ENCODE measurements at places on chromosomes 5 and 9.

- no peak for DNase-seq
These were observed 17.6 kb upstream of the VCAN start for GRCh38 chr5:83453937-83454336.

DNA sequence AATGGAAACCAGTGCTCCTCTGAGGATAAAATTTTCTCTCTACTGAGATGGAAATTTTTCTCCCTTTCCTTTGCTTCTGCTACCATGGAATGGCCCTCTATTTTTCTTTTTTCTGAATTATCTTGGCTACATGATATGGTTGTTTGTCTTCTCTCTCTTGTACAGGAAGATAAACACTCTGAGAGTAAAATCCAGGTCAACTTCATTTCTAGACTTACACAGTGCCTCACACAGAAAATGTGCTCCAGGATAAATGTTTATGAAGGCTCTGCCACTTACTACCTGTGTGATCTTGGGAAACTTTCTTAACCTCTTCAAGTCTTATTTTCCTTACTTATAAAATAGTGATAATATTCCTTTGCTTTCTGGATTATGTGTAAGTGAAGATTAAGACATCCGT is 153.9 kb downstream of the PRELID2 start:
- DNase-seq, result no peak

DNA sequence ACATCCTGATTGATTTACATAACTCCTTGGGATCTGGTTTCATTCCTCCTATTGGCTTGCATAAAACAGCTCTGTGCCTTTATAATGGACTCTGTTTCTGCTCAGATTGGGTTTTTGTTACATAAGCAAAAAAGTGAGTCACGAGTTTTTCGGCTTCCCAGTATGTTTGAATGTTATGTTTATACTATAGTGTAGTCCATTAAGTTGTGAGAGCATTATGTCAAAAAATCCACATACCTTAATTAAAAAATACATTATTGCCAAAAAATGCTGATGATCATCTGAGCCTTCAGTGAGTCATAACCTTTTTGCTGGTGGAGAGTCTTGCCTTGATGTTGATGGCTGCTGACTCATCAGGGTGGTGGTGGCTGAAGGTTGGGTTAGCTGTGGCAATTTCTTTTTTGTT is 144.6 kb downstream of the CCDC171 start:
- DNase-seq, result no peak

DNA sequence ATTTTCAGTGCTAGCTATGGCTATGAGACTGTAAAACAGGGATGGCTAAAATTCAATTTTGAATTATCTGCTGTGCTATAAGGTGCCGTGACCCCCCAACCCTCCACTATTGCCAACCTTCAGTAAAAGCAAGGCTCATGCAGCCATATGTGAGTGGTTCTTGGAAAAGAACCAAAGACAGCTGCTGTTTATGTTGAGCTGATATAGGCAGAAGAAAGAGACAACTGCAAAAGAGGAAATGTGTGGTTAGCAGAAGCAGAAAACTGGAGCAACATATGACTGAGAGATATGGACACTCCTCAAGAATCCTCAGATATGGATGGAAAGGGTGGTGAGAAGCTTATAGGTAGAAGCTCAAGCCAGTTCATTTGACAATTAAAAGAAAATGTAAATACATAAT is 200.3 kb downstream of the TLE1 start:
- no peak for DNase-seq

- DNase-seq, result no peak
These were observed 2384.8 kb upstream of the ACO1 start for GRCh38 chr9:29999645-30000044.

- peak; percentile 47 for DNase-seq
These were observed 84.7 kb downstream of the PTTG1 start for GRCh38 chr5:160506006-160507004.

DNA sequence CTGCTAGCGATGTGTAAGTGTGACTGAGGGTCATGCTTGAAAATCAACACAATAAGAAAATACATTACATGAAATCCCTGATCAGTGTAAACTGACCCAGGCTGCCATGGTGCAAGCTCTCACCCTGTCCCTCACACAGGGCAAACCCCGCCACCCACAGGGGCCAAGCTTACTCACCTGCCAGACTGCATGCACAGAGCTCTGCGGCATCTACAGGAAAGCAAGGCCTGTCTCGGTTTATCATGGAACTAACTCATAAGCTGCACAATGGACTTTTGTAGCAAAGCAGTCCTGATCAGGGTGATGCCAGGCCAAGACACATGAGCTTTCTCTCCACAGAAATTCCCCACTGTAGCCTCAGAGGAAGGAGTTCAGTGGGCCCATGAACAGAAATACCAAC is 9.7 kb downstream of the IPPK start:
- no peak for DNase-seq

DNA sequence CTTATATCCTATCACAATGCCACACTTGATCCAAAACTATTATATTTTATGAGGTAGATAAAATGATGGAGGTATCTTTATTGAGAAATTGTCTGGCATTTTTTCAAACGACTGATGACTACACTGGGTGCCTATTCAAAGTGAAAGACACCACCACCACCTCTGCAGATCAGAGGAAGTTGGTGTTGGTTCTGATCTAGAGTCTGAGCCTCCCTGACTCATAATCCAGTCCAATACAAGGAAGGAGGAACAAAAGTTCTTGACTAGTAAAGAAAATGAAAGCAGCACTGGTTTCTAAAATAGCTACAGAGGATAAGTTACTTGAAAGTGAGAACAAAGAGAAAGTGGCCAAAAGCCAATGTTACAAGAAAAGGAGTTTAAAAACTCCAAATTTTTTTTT is 139.9 kb downstream of the RFX3 start:
- DNase-seq, result peak; percentile 17

DNA sequence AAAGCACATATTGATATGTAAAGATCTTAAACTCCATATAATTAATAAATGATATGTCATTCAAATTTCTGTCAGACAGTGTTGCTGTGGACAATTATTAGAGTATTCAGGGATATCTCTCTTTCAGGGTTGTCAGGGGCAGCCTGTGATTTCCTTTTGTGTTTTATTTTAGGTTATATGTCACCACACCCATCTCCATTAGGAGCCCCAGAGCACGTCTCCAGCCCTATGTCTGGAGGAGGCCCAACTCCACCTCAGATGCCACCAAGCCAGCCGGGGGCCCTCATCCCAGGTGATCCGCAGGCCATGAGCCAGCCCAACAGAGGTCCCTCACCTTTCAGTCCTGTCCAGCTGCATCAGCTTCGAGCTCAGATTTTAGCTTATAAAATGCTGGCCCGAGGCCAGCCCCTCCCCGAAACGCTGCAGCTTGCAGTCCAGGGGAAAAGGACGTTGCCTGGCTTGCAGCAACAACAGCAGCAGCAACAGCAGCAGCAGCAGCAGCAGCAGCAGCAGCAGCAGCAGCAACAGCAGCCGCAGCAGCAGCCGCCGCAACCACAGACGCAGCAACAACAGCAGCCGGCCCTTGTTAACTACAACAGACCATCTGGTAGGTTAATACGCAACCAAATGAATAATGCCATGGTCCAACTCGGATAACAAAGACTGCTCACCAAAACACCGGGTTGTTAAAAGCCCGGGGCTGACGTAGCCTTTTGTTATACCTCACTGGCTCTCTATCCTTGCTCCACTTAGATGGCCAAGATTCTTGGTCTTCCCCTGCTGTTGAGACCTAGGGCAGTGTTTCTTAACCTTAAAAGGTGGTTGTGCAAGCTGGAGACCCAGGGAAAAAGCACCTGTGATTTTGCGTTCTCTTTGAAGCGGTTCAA is 24.4 kb downstream of the SMARCA2 start:
- DNase-seq, result no peak

GRCh38 chr5:180153991-180154390 is 55.0 kb downstream of the RASGEF1C start:
- DNase-seq, result no peak

GRCh38 chr9:93587651-93588347 is 11.4 kb downstream of the PHF2 start:
- DNase-seq, result no peak

DNA sequence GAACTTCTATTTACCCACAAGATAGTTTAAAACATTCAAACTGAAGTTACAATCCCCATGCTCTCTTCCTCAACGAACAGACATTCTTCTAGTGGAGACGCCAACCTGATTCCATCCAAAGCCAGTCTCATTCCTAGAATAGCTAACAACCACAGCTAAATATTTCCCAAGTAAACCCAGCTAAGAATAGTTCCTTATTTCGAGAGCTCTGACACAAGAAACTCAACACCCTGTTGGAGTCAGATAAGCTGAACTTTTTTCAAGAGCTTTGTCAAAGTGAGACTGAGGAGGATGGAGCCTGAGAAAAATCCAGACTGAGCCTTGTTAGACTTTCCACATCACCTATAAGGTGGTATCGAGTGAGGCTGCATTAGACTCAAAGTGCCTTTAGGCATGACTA is 56.7 kb upstream of the RPS23 start:
- DNase-seq, result no peak

DNA sequence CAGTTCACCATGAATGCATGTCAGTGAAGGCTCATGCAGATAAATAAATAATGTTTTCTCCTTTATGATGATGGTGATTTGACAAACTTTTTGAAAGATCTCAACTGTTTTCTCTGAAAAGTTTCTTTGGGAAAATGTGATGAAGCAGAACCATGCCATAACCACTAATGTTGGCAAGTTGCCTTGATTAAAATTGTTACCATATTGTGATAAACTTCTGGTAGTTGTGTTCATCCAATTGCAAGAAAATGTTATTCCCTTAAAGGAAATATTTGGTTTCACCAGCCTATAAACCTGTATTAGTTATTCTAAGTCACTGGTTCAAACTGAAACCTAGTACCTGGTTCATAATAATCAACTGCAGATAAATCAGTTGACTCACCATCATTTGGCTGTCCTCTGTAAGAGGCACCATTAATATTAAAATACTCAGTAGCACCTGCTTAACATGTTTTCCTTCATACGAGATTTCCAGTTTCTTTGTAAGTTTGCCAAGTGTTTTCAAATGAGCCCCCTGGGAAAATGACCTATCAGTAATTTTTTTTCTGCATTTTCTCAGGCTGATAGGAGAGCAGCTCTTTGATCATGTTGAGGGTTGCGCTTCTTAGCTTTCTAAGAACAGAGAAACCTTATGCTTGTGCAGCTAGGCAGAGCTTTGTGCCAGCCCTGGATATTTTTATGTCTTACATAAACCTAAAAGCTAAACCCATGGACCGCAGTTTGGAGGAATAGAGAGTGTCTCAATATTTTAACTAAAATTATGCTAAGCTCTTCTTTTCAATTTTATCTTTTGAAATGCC is 88.0 kb downstream of the LURAP1L start:
- DNase-seq, result no peak

GRCh38 chr9:109342878-109343277 is 22.0 kb upstream of the EPB41L4B start:
- no peak for DNase-seq

DNA sequence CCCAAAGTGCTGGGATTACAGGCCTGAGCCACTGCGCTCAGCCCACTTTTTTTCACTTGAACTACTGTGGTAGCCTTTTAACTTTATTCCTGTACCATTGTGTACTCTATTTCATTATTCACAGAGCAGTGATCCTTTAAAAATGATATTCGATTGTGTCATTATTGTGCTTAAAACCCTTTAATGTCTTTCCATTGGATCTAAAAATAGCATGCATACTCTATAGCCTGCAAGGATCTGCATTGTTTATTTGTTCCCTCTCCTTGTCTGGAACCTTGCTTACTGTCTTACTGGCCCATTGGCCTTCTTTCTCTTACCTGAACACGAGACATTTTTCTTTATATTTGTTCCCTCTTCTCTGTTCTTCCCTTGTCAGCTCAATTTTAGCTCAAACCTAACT is 15.7 kb downstream of the GPBP1 start:
- DNase-seq, result no peak

All from stimulated activated CD4-positive, alpha-beta T cell treated with anti-CD3 and anti-CD28 coated beads, Interleukin-2, amount 100 ng/mL, for 4 hours (primary cell).